ENCODE measurements at places on chromosomes 3 and 15.

DNA sequence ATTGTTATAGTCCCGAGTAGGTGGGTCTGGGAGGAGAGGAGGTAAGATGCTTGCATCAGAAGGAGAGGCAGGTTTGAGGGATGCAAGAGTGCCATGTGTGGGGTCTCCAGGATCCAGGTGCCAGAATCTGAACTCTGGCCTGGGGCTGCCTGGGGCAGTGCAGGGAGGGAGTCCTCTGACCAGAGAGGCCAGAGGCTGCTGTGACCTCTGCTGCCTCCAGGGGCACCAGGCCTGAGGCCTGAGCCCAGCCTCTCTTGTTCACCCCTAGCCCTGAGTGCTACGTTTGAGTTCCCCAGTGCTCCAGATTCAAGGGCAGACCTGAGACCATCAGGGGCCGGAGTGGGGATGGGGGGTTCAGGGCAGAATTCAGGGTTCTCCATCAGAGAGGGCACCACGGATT is 7.4 kb downstream of the SLC38A3 start:
- no peak for DNase-seq

DNA sequence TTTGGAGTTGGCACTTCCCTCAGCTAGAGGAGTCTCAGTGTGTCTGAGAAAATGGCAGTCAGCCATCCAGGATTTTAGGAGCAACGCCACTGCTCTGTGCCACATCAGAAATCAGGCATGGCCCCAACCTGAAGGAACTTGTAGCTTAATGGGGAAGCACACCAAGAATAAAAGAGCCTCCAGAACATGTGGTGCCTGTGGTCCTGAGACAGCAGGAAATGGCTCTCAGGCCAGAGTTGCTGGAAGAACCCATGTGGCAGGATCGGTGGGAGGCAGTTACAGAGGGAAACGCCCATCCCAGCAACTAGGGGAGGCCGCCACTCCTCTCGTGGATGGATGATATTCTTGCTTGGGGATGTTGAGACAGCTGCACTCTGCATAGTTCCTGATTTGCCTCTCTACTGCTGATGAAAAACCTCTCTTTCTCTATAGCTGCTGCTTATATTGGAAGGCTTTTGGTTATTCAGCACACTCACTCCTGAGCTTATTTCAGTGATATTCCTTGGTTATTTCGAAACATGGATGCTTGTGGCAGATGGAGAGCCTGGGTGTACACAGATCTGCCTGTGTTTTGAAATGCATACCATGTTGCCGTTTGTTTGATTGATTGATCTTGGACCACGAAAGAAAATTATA is 52.4 kb downstream of the KLHL25 start:
- DNase-seq, result no peak

GRCh38 chr3:140510303-140510861 is 167.5 kb upstream of the TRIM42 start:
- DNase-seq, result no peak

- DNase-seq, result no peak
These were observed 172.5 kb downstream of the NTRK3 start for GRCh38 chr15:88083811-88084760.

GRCh38 chr3:81581966-81582599 is 179.4 kb downstream of the GBE1 start:
- DNase-seq, result no peak

- DNase-seq, result peak; percentile 81
These were observed 14.4 kb upstream of the TKT start for GRCh38 chr3:53269888-53270880.

- DNase-seq, result peak; percentile 92
These were observed 81.1 kb downstream of the FILIP1L start for GRCh38 chr3:100033184-100033583.

DNA sequence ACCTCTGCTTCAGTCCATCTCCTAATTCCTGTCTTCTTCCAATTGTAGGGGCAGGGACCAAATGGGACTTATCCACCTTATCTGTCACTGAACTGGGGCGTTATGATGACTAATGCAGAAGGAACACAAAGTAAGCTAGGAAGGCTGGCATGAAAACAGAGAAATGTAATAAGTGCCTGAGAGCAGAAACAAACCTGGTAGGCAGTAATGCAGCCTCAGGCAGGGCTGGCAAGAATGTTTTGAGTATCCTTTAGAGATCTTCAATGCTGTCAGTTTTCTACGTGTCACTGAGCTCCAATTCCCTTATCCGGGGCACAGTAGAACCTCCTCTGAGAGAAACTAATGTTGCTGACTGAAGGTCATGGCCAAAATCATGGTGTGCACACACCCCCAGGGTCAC is 246.2 kb upstream of the TBL1XR1 start:
- DNase-seq, result no peak

DNA sequence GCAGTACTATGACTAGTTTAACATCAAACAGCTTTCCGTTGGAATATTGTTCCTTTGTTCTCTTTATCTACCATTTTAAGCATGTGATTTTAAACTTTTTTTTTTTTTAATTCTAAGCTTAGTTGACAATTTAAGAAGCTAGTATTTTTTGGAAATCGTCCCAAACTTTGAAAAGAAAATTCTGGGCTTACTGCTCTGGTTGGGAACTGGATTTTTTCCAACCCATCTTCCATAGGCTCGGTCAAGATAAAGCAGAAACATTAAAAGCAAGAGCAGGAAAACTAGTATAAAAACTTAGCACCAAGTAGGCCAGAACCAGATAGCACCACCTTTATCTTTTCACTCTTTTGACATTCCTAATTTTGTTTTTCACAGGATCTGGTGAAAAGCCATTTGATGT is 49.9 kb downstream of the TSC22D2 start:
- no peak for DNase-seq

- no peak for DNase-seq
These were observed 37.3 kb downstream of the ZBTB38 start for GRCh38 chr3:141405591-141405990.

GRCh38 chr3:179460260-179460659 is 9.0 kb upstream of the GNB4 start:
- no peak for DNase-seq

DNA sequence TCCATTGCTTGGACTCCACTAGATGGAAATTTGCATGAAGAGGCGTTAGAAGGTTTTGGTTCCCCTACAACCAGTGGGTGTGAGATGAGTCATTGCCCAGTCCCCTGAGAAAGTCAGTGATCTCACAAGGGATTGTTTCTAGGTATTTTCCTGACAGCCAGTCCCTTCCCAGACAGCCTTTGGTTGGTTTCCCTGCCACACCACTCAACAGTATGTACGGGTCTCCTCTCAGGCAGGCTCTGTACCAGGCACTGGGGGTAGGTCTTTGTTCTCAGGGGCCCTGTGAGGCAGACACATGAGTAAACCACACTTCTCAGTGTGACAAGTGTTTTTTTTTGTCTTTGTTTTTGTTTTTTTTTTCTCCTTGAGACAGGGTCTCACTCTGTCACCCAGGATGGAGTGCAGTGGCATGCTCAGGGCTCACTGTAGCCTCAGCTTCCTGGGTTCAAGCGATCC is 4.0 kb downstream of the LAMP3 start:
- peak; percentile 68 for DNase-seq

DNA sequence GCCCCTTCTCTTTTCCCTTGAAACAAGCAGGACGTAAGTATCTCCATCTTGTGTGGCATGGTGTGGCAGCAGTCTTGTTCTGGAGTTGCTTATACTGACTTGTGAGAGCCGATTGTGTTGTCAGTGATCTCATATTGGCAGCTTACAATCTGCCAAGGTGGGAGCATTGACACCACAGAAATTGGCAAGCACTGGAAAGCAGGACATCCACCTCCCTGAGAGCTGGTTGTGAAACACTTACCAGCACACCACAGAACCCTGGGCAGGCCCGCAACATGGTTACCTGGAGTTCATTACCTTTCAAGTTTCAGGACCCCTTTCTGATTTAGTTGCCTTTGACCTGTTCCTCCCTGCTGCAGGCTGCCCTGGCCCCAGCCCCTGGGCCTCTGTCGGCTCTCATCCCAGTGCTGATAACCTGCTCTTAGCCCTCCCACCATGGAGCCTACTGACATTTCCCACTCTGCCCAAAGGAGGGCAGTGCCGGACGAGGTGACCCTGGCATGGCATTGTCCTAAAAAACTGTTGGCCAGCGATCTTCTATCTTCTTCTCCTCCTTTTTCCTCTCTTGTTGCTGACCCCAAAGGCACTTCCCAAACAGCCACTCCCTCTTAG is 10.6 kb upstream of the ATP2B2 start:
- DNase-seq, result no peak

GRCh38 chr3:53164911-53165310 is 3.9 kb downstream of the PRKCD start:
- no peak for DNase-seq

- no peak for DNase-seq
These were observed 10.6 kb downstream of the CMC1 start for GRCh38 chr3:28252001-28252431.

- no peak for DNase-seq
These were observed 167.2 kb downstream of the MAGI1 start for GRCh38 chr3:65871305-65872141.

DNA sequence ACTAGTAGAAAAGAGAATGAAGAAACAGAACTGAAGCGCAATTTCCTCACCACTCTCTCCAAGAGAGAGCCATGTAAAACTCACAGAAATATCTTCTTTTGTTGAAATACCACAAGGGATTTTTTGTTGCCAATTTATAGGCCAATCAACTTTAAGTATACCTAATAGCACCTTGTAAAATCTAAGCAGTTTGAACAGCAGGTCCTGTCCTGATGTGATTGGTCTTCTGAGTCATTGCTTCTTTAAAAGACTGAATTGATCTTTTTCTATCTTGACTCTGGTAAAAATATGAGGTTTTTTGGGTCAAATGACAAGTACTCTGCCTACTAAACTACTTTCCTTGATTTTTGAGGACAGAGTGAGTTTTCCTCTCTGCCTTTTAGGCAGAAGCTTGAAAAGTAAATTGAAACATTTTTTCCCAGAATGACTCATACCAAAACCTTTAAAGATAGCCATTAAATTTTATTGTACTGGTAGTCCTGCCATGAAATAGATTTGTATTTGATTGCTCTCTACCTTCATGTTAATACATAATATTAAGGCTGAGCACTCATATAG is 343.9 kb upstream of the CBLB start:
- no peak for DNase-seq

DNA sequence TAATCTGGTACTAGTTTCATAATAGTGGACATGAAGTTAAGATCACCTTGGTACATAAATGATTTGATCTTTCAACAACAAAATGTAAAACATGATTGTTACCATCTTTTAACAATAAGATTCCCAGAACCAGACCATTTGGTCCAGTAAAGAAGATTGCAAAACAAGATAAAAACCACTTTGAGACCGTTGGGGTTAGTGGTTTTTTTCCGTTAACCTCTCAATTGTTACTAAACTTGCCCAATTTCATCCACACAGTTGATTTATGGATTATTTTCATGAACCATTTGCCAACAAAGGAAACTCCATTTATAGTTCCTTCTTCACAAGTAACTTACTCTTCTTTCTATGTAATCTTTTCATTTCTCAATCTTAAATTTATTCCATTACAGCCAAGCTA is 53.8 kb downstream of the ATP8B4 start:
- DNase-seq, result no peak

GRCh38 chr15:70892912-70893560 is 410 bp downstream of the LRRC49 start:
- no peak for DNase-seq

DNA sequence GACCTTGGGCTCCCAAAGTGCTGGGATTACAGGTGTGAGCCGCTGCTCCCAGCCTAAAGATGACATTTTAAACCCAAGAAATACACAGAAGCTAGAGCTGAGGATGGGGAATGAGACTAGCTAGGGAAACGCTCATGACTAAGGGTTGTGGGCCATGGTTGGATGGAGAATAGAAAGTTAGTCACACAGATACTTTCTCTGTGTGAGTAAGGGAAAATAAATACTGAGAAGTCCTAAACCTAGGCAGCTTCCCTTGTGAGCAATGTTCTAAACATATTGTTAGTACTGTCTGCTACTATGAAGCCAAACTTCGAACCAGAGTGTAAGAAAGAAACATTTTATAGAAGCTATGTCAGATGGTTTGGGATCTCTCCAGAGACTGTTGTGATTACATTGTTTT is 304.8 kb upstream of the STAC start:
- DNase-seq, result no peak

GRCh38 chr3:4908433-4909156 is 70.6 kb upstream of the BHLHE40 start:
- DNase-seq, result no peak

DNA sequence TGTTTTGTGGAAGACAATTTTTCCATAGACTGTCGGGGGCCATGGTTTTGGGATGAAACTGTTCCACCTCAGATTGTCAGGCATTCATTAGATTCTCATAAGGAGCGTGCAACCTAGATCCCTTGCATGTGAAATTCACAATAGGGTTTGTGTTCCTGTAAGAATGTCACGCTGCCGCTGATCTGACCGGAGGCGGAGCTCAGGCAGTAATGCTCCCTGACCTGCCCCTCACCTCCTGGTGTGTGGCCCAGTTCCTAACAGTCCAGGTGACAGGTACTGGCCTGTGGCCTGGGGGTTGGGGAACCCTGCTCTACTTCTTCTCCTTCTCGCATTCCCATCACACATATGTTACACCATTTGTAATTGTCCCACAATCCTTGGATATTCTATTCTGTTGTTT is 11.0 kb downstream of the CHRNA7 start:
- DNase-seq, result no peak

DNA sequence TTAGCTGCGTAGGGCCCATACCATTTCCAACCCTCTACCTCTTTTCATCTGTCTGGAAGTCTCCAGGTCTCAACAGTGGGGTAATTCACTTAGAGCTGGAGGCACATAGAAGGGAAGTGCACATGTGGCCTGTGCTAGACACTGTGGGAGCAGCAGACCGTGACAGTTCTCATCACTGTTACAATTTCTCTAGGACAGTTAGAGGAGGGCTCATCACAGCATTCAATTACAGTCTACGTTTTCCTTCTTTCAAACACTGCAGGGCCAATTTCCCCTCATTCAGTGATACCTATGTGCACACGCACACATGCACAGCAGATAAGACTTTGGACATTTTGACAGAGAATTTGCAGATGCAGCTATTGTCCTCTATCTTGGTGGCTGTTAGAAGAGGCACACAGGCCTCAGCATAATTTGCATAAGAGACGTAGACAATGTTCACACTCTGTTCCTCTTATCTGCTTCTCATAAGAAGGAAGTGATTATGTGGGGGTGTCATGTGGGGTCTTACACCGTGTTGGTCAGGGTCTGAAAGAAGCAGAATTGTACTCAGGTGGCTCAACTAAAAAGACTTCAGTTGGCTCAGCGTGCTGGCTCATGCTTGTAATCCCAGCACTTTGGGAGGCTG is 12.6 kb upstream of the HRG start:
- no peak for DNase-seq

DNA sequence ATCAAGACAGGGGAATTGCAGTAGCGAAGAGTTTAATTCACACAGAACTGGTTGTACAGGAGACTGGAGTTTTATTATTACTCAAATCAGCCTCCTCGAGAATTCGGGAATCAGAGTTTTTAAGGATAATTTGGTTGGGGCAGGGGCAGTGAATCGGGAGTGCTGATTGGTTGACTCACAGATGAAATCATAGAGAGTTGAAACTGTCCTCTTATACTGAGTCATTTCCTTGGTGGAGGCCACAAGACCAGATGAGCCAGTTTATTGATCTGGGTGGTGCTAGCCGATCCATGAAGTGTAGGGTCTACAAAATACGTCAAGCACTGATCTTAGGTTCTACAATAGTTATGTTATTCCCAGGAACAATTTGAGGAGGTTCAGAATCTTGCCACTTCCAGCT is 5.3 kb upstream of the ZNF770 start:
- DNase-seq, result no peak
